MV-4-11 (cell line): ENCODE measurements at places on chromosomes 5 and 9.
A peak's percentile ranks its signal among the peaks of the same experiment; 100 is the strongest.

DNA sequence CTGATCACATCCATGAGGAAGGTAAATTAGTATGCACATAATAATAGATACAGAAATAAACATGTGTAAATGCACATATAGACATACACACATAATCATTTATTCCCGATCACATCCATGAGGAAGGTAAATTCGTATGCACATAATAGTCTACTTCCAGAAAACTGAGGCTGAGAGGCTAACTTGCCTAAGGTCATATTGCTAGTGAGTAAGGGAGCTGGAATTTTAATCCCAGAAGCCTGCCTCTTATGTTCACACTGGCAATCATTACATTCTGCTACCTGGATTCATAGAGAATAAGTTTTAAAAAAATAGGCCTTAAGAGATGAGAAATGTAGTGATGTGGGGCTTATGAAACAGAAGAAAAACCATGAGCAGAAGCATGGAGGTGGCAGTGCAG, 716.3 kb downstream of the BRINP1 start:
- no peak for DNase-seq

- DNase-seq = no peak
Measured at GRCh38 chr5:136780518-136780917, 415.2 kb upstream of the TRPC7 start.

- DNase-seq = no peak
Measured at GRCh38 chr5:1079486-1079885, 32.4 kb downstream of the SLC12A7 start.

- DNase-seq = peak; percentile 6
Measured at GRCh38 chr5:127441799-127442484, 75.5 kb upstream of the PRRC1 start.

DNA sequence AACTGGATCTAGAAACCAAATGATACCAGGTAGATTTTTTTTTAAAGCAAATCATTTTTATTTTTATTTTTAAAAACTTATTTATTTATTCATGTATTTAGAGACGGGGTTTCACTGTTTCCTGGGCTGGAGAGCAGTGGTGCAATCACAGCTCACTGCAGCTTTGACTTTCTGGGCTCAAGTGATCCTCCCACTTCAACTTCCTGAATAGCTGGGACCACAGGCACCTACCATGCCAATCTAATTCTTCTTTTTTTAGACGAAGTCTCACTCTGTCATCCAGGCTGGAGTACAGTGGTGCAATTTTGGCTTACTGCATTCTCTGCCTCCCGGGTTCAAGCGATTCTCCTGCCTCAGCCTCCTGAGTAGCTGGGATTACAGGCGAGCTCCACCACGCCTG, 41.3 kb upstream of the CDK20 start:
- peak; percentile 72 for DNase-seq

GRCh38 chr9:126454795-126455194, 128.2 kb downstream of the MVB12B start:
- DNase-seq = no peak

DNA sequence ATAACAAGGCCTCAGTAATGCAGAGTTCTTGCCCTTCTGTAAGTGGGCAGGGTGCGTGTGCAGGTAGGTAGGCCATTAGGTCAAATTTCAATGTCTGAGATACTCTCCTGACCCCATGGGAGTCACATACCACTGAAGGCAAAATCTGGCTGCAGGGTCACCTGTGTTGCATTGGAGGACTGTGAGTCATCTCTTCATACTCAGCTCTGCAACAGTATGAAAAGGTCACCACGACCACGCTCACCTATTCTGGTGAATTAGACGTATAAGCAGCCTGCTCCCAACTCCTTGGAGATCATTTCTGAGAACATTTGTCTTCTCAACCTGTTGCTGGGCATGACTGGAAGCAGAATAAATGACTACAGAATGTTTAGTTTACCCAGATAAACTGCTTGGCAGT, 599.8 kb downstream of the PDE4D start:
- DNase-seq = no peak

- peak; percentile 84 for DNase-seq
Measured at GRCh38 chr5:32020271-32020670, 153.8 kb downstream of the GOLPH3 start.

DNA sequence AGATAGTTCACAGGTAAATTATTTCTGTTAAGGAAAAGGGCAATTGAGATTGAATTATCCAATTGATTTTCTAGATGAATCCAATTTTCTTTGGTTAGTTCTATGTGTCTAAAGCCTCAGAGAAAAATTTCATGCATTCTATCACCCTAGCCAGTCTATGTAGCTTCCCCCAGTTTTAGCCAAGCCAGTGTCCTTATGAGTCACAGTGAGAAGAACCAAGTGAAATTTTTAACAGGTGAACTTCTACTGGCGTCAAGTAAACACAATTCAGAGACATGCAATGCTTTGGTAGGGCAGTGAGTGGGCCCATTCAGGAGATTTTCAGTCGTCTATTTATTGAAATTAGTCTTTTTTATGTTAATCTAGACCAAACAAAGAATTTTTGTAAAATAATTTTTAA, 1077.4 kb upstream of the ARRDC3 start:
- DNase-seq = no peak

DNA sequence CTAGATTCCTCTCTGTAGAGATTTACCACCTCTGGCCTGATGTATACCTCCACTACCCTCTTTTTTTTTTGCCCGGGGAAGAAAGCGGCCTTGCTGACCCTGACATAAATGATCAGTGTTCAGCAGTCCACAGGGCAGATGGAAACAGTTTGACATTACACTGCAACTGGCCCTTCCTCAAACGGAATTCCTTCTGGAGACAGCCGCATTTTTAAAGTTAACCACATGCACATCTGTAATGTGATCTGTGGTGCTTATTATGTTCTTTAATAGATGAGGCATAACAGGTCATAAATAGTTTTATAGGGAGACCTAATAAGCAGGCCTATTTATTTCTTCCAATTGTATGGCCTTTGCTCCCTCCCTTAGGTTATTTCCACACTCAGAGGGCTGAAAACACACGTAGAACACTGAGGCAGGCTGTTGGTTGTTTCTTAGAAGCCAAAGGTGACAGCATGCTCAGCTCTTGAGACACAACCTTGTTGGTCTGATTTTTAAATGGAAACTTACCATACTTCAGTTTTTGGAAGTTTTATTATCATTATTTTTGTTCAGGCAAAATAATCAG, 84.0 kb upstream of the APC start:
- DNase-seq = no peak

- DNase-seq = no peak
Measured at GRCh38 chr9:3330792-3331420, 194.9 kb downstream of the RFX3 start.

- DNase-seq = peak; percentile 37
Measured at GRCh38 chr5:72956324-72957140, 691 bp downstream of the FCHO2 start.

DNA sequence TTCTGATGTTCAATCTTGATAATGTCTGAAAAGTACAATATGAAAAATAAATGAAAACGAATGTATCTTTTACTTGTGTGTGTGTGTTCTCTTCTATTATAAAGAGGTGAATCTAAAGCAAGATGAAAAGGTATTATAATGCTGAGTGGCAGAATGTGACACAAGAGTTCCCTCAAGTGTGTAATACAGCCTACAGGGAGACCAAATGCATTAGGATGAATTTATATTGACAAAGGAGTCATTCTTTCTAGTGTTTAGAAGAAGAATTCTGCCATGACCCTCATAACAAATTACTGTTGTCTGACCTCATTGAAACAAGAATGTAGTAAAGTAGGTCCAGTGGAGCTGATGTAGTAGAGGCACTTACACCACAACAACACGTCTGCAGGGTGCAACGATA, 1119.0 kb upstream of the CDH10 start:
- DNase-seq = no peak

GRCh38 chr5:157351802-157352092, 85.8 kb downstream of the CYFIP2 start:
- no peak for DNase-seq

GRCh38 chr5:124962735-124963134, 216.3 kb upstream of the ZNF608 start:
- no peak for DNase-seq

DNA sequence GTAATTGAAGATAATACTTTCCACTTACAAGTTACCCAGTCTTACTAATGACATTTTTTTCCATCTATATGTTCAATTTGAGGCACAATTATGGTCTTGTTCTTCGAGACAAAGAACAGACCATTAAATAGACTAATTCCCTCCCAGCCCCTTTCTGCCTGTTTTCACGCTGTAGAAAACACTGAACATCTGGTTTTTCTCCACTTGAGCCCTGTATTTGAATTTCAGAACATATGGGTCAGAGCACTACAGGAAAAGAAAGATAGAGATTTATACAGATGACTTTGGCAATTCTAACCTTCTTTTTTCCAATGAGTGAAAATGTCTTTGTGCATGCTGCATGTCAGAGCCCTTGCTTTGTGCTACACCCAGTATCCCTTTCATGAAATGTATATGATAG, 506.9 kb downstream of the LRRC70 start:
- no peak for DNase-seq

- no peak for DNase-seq
Measured at GRCh38 chr5:145203193-145203592, 631.9 kb downstream of the PRELID2 start.

- DNase-seq = peak; percentile 22
Measured at GRCh38 chr5:72584466-72584865, 77.3 kb upstream of the ZNF366 start.

GRCh38 chr5:130078661-130079060, 174.4 kb downstream of the CHSY3 start:
- no peak for DNase-seq

DNA sequence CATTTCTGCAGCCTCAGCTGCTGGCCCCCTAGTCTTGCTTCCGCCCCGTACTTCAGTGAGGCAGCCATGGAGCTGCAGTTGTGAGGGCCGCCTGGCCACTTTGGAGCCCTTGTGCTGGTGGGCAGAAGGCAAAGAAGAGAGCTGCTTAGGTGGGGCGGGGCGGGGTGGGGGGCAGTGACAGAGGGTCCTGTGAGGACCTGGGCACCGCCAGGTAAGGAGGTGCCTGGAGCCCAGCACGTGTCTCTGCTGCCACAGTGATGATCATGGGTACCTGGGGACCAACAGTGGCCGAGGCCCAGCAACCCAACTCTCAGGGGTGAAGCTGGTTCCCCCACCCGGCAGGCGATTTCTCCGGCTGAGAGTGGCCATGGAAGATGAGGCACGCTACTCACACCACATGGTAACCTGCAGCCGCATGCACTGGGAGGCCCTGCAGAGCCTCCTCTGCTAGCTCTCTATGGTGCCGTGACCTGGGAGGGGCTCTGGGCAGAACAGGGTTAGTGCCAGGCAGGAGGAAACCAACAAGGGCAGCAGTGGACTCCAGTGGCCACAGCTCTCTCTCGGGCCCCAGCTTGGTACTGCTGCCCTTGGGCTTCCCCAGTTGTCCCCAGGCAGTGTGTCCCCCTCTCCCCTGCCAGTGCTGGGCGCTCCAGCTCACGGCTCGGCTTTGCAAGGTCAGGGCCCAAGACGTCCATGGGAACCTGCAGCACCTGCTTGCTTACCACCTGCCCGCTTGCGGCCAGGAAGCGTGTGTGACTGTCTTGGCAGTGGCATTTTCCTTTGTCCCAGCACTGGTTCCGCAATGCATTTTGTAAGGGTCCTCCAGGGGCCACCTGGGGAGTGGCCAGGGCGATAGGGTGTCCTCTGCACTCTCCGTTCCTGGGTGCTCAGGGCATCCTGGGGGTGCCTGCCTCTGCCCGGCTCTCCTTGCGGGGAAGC, 24.0 kb downstream of the NDUFS6 start:
- no peak for DNase-seq

DNA sequence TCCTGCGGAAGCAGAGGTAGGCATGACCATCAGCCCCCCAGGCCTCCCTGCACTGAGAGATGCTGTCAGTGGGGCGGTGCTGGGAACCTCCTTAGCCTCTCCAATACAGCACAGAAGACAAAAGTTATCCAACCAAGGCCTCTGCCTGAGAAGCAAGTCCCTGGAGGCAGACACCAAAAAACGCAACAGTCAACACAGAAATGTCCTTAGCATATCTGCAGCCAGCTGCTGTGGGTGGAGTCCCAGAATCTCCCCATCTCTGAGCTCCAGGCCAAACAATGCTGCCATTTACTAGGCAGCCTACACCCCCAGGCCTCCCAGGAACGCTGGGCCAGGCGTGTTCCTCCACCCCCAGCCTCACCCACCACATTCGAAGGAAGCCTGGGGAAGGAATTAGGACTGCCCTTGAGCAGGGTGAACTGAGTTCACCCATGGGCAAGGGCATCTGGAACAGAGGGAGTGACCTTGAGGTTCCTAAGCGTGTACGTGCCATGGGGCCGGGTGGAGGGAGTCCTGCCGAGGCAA, 43.7 kb downstream of the STK10 start:
- DNase-seq = no peak

- DNase-seq = no peak
Measured at GRCh38 chr5:104345222-104346016, 782.8 kb upstream of the NUDT12 start.

DNA sequence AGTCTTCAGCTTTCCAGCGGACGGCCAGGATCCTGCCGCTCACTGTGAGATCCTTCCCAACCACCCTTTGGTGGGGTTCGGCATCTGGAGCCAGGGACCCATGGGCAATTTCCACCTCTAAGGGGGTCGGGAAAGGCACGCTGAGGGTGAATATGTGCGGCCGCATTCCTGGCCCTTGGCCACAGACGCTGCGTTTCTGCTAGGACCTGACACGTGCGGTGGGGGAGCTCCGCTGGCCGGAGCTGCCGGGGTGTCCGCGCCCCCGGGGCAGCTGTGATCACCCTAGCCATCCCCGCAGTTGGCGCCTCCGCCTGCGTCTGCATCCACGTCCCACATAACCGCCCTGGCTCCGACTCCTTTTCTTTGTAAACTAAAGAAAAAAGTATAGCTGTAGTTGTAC, 5.3 kb upstream of the DNAJA1 start:
- DNase-seq = no peak

DNA sequence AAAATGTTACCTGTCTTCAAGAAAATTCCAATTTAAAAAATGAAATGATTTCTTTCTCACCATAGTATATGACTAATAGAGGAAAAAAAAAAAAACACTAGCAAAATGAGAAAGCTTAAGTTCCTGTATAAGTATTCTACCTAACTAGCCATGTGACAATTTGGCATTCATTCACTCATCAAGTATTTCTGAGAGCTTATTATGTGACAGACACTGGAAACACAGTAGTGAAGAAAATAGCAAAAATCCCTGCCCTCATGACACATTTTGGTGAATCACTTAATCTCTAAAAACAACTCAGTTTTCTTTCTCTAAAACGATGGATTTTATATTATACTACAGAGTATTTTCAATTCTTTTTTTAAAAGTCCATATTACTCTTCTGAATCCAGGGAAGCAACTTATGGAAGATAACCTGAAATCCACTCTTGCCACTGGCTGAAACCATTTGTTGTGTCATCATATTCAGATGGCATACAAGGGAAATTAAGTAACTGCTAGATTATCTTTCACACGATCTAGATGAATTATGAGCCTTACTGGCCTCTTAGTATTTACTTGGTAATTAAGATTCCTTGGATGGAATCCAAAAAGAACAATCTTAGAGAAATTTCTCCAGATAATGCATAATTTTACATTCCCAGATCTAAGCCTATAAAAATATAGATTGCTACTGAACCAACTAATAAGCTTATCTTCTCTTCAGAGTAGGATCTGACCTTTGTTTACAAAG, 5.5 kb downstream of the PTBP3 start:
- peak; percentile 24 for DNase-seq

GRCh38 chr5:1670351-1670750, 129.3 kb downstream of the MRPL36 start:
- DNase-seq = peak; percentile 93
